Mesothelial cell of epicardium (in vitro differentiated cells): ENCODE measurements at places on chromosomes 16 and 17. TPM values are rescaled to one million over a fixed set of nuclear protein-coding genes. Genes with fewer than 3 reads are reported as not detected.

CTRB1 gene
- not detected in 3 replicates for total RNA-seq

TMEM100 gene
- 4.9 to 5.1 TPM (median 5.0 TPM) in 3 replicates for total RNA-seq

SPATA32 gene
- not detected in 3 replicates for total RNA-seq

CA4 gene
- not detected in 3 replicates for total RNA-seq

CLEC10A gene
- not detected in 3 replicates for total RNA-seq

SLFN12L gene
- total RNA-seq = 0.09 to 0.18 TPM (median 0.09 TPM) in 3 replicates

GAS7 gene
- total RNA-seq = 41.0 to 47.7 TPM (median 44.0 TPM) in 3 replicates

ZNF750 gene
- total RNA-seq = 1.8 to 2.6 TPM (median 2.3 TPM) in 3 replicates

KRT33A gene
- not detected in 3 replicates for total RNA-seq

FOXF1 gene
- 1.9 to 2.6 TPM (median 1.9 TPM) in 3 replicates for total RNA-seq

MYH8 gene
- not detected in 3 replicates for total RNA-seq

HOXB3 gene
- total RNA-seq = 282 to 303 TPM (median 282 TPM) in 3 replicates
